Stimulated activated naive B cell treated with anti-CD40 and anti-IgM and Interleukin-4, amounts not matched to agents 10 μg/mL and 1 μg/mL and 100 μg/mL, for 72 hours (primary cell): ENCODE measurements at places on chromosomes 16 and 17.
A peak's percentile ranks its signal among the peaks of the same experiment; 100 is the strongest.

DNA sequence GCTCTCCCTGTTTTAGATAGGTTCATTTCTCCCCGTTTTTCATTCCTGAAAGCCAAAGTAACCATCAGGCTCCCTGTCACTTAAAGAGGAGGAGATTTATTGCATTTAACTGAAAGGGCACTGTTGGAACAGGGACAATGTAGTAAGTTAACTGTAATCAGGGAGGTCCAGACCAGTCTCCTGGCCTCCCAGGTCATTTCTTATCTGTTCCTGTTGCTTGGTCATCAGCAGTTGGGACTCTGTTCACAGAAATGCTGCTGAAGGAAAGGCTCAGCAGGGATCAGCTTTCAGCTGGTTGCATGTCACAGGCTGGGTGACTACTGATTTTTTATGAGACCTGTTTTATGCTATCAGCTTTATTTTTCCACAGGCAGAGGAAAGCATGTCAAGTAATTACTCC is 622.6 kb upstream of the GOT2 start:
- no peaks in the 10 kb centered on the region for H3K4me1 ChIP-seq
- H3K4me3 ChIP-seq, result no peak overlapping the region
- no peak overlapping the region for H3K27ac ChIP-seq
- DNase-seq, result no peak
- no peaks in the 10 kb centered on the region for H3K27me3 ChIP-seq
- no peaks in the 10 kb centered on the region for H3K36me3 ChIP-seq

DNA sequence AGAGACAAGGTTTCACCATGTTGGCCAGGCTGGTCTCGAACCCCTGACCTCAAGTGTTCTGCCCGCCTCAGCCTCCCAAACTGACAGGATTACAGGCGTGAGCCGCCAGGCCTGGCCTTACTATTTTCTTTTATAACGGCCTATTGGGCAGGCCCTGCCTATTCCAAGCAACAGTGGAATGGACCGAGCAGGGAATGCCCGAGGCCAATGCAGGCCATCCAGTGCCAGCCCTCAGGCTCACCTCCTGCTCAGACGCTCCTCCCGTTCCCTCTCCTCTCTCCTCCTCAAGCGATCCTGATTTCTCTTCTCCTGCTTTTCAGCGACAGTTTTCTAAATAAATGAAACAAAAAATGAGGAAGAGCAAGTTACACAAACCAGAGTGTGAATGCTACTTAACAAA is 12.4 kb downstream of the HBQ1 start:
- H3K27ac ChIP-seq, result no peak overlapping the region
- H3K36me3 ChIP-seq, result peaks cover 49% of the 10 kb centered on the region
- DNase-seq, result no peak
- H3K27me3 ChIP-seq, result no peaks in the 10 kb centered on the region

DNA sequence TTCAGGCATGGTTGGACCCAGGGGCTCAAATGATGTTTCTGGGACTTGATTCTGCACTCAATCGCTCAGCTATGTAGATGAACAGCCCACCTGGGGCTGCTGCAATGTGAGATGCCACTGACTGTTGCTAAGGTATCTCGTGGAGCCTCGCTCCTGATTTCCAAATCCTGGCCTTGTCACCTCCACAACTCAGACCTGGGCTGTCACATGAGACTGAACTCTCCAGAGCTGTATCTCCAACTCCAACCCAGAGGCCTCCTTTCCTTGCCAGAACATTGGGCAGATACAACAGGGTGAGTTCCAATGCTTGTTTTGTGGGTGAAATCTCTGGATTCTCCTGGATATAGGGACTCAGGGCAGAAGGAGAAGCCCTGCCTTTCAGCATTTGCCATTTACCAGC is 79.5 kb downstream of the GNAO1 start:
- H3K27ac ChIP-seq, result no peak overlapping the region
- DNase-seq, result no peak
- H3K4me1 ChIP-seq, result no peaks in the 10 kb centered on the region
- no peaks in the 10 kb centered on the region for H3K36me3 ChIP-seq

DNA sequence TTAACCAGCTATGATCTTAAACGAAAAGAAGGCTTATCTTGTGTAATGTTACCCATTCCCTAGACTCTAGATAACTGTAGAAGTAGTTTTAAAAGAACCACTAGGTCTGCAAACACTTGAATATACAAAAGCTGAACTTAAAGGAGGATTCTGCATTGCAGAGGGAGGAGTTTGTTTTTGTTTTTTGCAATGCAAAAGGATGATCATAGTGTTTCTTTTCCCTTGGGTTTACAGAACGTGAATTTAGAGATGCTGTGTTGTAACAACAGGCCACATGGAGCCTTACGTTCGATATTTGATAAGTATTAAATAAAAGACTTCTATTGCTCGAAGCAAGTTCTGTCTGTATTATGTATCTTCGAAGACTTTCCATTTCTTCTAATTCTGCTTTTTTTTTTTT is 77.6 kb downstream of the CHD9 start:
- H3K4me1 ChIP-seq, result peaks cover 17% of the 10 kb centered on the region
- no peak overlapping the region for H3K27ac ChIP-seq
- H3K36me3 ChIP-seq, result peaks cover 3% of the 10 kb centered on the region
- H3K27me3 ChIP-seq, result no peaks in the 10 kb centered on the region

- peaks cover 49% of the 10 kb centered on the region for H3K4me1 ChIP-seq
- H3K36me3 ChIP-seq, result peaks cover 17% of the 10 kb centered on the region
- no peak for DNase-seq
- no peaks in the 10 kb centered on the region for H3K27me3 ChIP-seq
- peak overlapping the region; percentile 84 for H3K27ac ChIP-seq
Measured at GRCh38 chr17:1725642-1726511, 1.4 kb downstream of the WDR81 start.

- H3K27ac ChIP-seq, result no peak overlapping the region
- H3K27me3 ChIP-seq, result peaks cover 64% of the 10 kb centered on the region
Measured at GRCh38 chr16:1277617-1278282, 21.9 kb downstream of the TPSD1 start.

DNA sequence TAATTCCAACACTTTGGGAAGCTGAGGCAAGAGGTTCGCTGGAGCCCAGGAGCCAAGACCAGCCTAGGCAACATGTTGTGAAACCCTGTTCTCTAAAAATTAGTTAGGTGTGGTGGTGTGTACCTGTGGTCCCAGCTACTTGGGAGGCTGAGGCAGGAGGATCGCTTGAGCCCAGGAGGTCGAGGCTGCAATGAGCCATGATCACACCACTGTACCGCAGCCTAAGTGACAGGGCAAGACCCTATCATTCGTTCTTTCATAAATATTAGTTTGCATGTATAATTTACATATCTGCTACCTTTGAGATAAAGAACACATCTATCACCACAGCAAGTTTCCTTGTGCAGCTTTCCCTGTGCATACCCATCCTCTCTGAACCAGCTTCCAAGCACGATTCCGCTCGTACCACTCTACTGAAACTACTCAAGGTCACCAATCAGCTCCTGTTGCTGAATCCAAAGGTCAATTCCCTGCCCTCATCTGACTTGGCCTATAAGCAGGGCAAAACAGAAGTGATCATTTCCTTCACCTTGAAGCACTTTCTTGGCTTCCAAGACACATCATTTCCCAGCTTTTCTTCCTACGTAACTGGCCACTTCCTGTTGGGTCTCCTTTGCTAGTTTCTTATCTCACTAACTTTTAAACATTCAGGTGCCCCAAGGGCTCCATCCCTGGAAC is 49.1 kb downstream of the GRB2 start:
- no peak overlapping the region for H3K4me3 ChIP-seq
- H3K27ac ChIP-seq, result peak overlapping the region; percentile 82
- H3K4me1 ChIP-seq, result peaks cover 46% of the 10 kb centered on the region

DNA sequence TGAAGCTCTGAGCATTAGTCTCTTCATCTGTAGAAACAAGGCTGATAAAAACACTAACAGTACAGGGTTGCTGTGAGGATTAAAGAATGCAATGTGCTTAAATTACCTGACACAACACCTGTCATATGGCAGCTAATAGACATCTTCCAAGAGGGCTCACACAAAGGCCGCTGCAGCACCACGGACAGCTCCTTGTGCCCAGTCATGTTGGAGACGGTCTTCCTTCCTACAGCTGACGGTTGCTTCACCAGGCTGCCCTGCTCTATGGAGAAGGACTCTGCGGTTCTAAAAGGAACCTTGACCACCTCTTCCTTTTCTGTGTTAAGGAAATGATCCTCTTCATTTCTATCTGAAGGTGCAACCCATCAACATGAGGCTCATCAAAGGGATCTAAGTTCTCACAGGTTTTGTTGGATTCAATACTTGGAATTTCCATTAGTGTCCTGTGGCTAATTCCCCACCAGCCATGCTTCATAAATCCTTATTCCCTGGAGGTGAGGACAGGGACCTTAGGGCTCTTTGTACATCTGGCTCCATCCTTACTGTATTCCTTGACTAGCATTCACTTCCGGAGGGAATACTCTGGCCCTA is 138.9 kb upstream of the CES5A start:
- H3K4me3 ChIP-seq, result no peak overlapping the region
- H3K36me3 ChIP-seq, result no peaks in the 10 kb centered on the region
- H3K27me3 ChIP-seq, result peaks cover 15% of the 10 kb centered on the region
- no peak for DNase-seq

- H3K36me3 ChIP-seq, result peaks cover 7% of the 10 kb centered on the region
- H3K4me1 ChIP-seq, result peaks cover 92% of the 10 kb centered on the region
- H3K4me3 ChIP-seq, result peak overlapping the region; percentile 73
- H3K27ac ChIP-seq, result peak overlapping the region; percentile 99
- peak; percentile 74 for DNase-seq
Measured at GRCh38 chr17:27471321-27472269, 15.3 kb downstream of the KSR1 start.

DNA sequence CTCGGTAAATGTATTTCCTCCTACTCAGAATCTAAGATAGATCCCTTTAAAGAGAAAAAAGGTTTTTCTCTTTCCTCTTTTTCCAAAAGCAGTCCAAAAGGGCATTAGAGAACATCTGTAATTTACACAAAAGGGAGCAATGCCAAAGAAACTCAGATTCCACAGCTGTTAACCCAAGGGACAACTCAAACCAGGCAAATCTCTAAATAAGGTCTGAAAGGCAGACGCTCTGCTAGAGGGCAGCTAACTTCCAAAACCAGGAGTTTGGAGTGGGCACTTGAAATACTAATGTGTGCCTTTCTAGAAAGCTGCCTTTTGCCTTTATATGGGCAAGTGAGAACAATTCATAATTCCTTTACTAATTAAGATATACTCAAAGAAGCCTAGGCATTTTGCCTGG is 435.7 kb downstream of the ZFHX3 start:
- H3K4me3 ChIP-seq, result no peak overlapping the region
- H3K36me3 ChIP-seq, result peaks cover 1% of the 10 kb centered on the region
- no peaks in the 10 kb centered on the region for H3K27me3 ChIP-seq
- peaks cover 25% of the 10 kb centered on the region for H3K4me1 ChIP-seq
- H3K27ac ChIP-seq, result no peak overlapping the region
- no peak for DNase-seq

DNA sequence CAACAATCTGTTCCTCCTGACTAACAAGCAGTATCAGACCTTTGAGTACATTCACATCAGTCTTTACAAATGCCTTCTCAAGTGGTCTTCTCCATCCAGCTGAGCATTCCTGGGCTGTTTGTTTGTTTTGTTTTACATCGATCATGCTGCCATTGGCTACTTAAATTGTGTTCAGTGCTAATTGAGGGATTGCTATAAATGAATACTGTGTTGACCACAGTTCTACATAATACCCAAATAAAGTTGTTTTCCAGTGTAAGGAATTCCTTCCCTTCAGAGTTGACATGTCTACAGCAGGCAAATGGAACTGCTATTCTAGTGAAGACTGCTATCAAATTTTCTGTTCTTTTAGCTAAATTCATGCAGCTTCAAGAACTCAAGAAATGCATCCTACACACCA is 3.2 kb downstream of the CDH8 start:
- H3K36me3 ChIP-seq, result no peaks in the 10 kb centered on the region
- H3K4me3 ChIP-seq, result no peak overlapping the region
- no peaks in the 10 kb centered on the region for H3K4me1 ChIP-seq
- DNase-seq, result no peak
- no peak overlapping the region for H3K27ac ChIP-seq
- H3K27me3 ChIP-seq, result peaks cover 37% of the 10 kb centered on the region

GRCh38 chr17:29927546-29927945 is 2.5 kb downstream of the SSH2 start:
- no peak overlapping the region for H3K4me3 ChIP-seq
- H3K27ac ChIP-seq, result no peak overlapping the region
- peaks cover 20% of the 10 kb centered on the region for H3K4me1 ChIP-seq
- H3K36me3 ChIP-seq, result peaks cover 7% of the 10 kb centered on the region
- DNase-seq, result no peak

DNA sequence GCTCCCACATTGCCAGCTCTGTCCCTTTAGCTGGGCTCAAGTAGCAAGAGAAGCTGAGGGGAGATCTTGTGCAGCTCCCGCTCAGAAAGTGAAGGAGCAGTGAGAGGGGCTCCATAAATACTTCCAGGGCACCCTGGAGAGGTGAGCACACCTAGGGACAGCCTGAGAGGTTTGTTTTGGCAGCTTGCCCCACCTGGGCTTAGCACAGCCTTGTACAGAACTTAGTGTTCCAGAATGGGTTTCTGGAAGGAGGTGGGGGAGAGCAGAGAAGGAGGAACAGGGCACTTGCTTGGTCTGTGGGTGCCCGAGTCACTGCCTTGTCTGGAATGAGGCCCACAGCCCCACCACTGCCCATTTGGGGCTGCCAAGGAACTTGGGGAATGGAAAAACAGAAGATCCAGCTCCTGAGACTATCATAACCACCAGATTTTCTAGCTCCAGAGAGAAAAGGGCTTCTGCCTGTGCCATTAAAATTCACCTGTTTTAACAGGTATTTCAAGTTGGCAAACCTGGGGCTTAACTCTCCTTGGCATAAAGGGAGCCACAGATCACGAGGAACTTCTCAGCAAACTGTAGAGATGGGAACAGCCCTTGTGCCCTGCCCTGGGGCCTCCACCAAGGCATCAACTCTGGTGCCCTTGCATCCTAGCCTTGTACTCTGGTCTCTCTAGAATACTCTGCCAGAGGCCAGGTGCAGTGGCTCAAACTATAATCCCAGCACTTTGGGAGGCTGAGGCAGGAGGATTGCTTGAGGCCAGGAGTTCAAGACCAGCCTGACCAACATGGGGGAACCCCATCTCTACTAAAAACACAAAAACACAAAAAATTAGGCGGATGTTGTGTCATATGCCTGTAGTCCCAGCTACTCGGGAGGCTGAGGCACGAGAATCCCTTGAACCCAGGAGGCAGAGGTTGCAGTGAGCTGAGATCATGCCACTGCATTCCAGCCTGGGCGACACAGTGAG is 1.9 kb downstream of the PRR15L start:
- no peak overlapping the region for H3K4me3 ChIP-seq
- H3K36me3 ChIP-seq, result peaks cover 23% of the 10 kb centered on the region
- H3K27ac ChIP-seq, result no peak overlapping the region
- H3K4me1 ChIP-seq, result peaks cover 10% of the 10 kb centered on the region
- no peaks in the 10 kb centered on the region for H3K27me3 ChIP-seq
- no peak for DNase-seq

GRCh38 chr17:6642592-6642991 is 1.7 kb downstream of the TXNDC17 start:
- H3K27ac ChIP-seq, result no peak overlapping the region
- no peak overlapping the region for H3K4me3 ChIP-seq
- no peak for DNase-seq
- no peaks in the 10 kb centered on the region for H3K27me3 ChIP-seq
- peaks cover 38% of the 10 kb centered on the region for H3K4me1 ChIP-seq

DNA sequence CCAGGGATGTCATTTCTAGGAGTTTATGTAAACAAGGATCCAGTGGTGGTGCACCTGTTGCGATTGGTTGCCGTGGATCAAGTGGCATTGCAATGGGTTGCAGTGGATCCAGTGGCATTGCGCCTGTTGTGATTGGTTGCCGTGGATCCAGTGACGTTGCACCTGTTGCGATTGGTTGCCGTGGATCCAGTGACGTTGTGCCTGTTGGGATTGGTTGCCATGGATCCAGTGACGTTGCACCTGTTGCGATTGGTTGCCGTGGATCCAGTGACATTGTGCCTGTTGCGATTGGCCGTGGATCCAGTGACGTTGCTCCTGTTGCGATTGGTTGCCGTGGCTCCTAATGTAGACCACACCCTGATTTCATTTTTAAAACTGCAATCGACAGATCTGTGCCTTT is 56.2 kb upstream of the CRISPLD2 start:
- no peak overlapping the region for H3K4me3 ChIP-seq
- no peaks in the 10 kb centered on the region for H3K27me3 ChIP-seq
- H3K36me3 ChIP-seq, result peaks cover 30% of the 10 kb centered on the region
- no peak overlapping the region for H3K27ac ChIP-seq
